ENCODE measurements at places on chromosomes 7 and 10. TPM values are rescaled to one million over a fixed set of nuclear protein-coding genes. Genes with fewer than 3 reads are reported as not detected.

The ELFN1 gene
- 7.3 TPM for total RNA-seq

The OR2A2 gene
- not detected for total RNA-seq

The SPDYE1 gene
- total RNA-seq, result not detected

The RTKN2 gene
- not detected for total RNA-seq

The TMEM176B gene
- total RNA-seq, result 42.5 TPM

The TUBAL3 gene
- not detected for total RNA-seq

The PRPS1L1 gene
- not detected for total RNA-seq

The PVRIG gene
- total RNA-seq, result 27.8 TPM

The SPAG6 gene
- not detected for total RNA-seq

The CACNA2D1 gene
- total RNA-seq, result 17.3 TPM

The MYOF gene
- 68.2 TPM for total RNA-seq

The MUC3A gene
- total RNA-seq, result not detected

The KLLN gene
- not detected for total RNA-seq

The EPHA1 gene
- total RNA-seq, result not detected

The GSTO2 gene
- total RNA-seq, result not detected

Data from ascending aorta (tissue), 2 donors.